ENCODE measurements at places on chromosomes 1 and 21.

DNA sequence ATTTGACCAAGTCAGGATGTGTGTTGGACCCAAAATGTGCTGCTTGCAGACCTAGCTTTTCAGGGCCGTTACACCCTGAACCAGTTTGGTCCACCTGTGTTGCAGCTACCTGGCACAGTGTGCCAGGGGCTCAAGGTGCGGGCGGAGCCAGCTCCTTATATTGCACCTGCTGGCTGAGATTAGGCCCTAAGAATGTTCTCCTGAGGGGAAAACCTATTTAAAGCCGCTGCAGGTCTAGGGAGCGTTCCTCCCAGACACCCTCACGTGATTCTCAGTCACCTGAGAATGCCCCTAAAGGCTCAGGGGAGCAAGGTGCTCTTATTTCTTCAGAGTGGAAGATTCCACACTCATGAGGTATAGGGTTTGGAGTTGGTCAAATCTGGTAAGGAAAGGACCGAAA lies 12.0 kb downstream of the GSTM3 start:
- DNase-seq, result no peak

DNA sequence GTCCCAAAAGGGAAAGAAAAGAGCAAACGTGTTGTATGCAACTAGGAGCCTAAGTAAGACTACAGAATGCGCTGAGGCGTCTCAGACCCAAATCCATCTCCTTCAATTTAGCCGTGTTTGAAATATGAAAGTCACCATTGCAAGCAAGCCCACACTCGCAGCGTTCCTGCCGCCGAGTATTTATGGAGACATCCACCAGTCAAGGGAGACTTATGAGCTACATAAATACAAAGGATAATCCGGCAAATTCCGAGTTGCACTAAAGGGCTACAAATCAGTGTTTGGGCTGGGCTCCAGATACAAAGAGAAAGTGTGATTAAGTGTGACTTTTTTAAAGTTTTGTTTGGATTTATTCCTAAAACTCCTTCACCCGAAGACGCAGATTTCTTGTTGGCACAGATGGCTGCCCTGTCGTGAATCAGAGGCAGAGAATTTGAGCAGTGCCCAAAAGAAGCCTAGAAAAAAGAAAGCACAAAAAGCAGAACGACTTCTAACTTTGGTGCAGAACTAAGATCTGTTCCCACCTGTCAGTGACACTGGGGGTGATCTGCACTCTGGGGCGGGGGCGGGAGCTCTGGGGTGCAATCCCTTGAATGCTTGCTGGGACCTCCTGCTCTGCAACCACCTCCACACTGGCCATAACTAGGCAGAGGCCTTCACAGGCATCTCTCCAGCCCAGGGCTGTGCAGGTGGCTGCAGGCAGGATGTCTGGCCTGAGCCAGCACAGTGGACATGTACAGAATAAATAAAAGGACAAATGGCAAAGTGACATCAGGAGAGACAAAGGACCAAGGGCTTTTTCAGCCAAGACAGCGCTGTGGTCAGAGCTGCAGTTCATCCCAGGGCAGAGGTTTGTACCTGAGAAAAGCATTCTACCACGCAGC lies 489.7 kb downstream of the NPHP4 start:
- no peak for DNase-seq

DNA sequence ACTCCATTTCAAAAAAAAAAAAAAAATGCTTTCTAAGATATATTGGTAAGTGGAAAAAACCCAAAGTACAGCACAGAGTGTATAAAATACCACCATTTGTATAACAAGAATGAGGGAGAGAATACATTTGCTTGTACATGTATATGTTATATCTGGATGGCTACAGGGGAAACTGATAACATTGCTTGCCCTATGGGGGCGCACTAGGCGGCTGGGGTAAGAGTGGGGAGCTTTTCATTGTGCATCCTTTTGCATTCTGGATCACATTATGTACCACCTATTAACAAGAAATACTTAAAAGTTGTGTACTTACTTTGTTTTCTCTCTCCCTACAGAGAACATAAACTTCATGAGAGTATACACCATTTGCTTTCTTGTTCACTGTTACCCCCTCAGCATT lies 28.6 kb upstream of the OPRD1 start:
- DNase-seq, result no peak

DNA sequence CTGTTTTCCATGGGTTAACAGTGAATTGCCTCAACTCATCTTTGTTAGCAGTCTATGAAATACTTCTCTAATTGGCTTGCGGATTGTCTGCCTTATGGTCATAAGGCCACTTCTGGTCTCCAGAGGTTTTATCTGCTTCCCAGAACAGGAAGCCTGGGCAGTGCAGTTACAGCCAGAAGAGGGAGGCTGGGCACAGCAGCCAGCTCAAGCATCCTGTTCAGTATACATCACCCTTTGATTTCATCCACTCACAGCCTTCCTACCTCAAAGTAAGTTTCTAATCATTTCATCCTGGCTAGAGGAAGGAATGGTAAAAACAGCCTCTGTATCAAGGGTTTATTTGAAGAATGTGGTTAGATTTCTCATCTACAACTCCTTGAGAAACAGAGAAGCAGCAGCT lies 311.5 kb upstream of the DEPDC1 start:
- DNase-seq, result no peak

DNA sequence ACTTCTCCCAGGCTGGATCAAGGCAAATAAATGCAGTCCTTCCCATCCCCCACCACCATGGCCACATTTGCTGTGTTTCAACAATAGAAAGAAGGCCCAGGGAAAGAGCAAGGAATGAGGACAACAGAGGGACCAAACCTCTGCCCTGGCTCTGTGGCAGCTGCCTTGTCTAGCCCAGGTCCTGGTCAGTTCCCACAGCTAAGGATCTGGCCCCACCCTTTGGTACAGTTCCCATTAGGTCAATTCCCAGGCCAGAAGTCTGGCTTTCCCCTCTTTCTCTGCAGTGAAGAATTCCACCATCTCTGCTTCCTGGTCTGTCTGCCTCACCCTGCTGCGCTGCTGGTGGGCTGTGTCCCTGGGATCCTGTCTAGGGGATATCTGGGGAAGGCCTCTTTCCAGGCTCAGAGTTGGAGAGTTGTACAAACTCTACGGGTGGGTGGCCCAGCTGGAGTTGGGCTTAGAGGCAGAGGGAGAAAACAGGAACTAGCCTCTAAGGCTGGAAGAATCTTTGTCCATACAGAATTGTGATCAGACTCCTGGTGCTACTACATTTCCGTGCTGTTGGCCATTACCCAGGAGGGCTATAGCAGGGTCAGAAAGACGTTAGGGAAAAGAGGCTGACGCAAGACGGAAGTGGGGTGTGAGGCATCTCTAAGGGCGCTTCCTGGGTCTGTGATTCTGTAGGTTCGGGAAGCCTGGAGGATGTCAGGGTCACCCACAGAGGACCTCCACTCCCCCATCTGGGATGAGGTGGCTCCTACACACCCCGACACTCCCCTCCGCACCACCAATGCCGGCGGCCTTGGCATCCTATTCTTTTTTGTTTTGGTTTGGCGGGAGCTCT lies 953 bp upstream of the NDUFS2 start:
- DNase-seq, result no peak
